ENCODE measurements at places on chromosomes 4 and X.
A peak's percentile ranks its signal among the peaks of the same experiment; 100 is the strongest.

- DNase-seq = no peak
Observed at GRCh38 chr4:4960574-4960973, 58.7 kb downstream of the CYTL1 start.

DNA sequence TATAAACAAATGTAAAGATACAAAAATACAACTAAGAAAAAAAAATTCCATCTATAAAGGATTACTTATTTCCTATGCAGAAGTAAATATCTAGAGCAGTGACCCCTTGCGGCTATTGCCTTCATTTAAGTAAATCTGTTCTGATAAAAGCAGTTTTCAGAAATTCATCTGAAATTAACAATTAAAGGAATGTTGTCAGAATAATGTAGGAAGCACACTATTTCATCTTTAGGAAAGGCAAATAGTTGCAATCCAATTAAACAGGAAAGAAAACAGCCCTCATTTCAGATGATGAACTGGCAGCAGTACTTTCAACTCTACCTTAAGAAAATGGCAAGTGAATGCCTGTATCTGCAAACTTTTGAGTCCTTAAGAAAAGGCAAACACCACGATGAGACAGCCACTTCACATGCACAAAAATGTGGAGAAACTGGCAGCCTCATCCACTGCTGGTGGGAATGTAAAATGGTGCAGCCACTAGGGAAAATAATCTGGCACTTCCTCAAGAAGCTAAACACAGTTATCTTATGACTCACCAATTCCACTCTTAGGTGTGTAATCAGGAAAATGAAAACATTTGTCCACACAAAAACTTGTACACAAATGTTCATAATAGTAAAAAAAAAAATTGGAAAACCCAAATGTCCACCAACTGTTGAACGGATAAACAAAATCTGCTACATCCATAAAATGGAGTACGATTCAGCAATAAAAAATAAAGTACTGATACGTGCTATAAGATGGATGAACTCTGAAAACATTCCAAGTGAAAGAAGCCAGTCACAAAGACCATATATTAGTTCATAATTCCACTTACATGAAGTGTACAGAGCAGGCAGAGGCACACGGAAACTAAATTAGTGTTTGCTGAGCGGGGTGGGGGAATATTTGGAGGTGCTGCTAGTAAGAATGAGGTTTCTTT, 2.0 kb upstream of the THAP9 start:
- peak; percentile 69 for DNase-seq

- no peak for DNase-seq
Observed at GRCh38 chrX:115652221-115652620, 91.2 kb downstream of the PLS3 start.

DNA sequence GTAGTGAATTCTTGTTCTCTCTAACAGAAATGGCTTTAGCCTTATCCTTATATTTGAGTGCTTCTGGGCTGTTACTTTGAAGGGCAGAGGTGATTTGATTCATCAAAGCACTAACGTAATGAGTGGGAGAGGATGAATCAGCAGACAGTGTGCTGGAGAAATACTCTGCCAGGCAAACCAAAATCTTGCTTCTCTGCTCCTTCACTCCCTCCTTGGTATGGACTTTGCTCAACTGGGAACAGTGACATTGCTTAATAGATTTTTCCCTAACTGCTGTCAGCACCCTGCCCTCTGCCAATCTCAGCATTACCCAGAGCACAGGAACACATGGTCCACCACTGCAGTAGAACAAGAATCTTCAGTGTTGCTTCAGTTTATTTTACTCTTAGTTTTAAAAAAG, 56.0 kb downstream of the PDLIM5 start:
- DNase-seq = no peak

GRCh38 chrX:8034058-8034457, 106.8 kb upstream of the PNPLA4 start:
- no peak for DNase-seq

DNA sequence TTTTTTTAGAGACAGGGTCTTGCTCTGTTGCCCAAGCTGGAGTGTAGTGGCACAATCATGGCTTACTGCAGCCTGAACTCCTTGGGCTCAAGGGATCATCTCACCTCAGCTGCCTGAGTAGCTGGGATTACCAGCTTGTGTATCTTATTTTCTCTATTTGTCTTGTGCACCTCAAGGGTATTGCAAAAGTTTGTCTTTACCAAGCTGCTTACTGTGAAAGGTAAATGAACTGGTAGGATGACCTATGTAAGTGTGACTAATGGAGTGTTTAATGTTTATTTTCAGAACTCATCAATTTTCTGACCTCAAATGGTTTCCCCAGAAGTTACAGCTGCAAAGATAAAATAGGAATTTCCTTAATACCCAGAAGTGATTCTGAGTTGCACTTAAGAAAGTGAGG, 5.3 kb upstream of the FGA start:
- DNase-seq = no peak

DNA sequence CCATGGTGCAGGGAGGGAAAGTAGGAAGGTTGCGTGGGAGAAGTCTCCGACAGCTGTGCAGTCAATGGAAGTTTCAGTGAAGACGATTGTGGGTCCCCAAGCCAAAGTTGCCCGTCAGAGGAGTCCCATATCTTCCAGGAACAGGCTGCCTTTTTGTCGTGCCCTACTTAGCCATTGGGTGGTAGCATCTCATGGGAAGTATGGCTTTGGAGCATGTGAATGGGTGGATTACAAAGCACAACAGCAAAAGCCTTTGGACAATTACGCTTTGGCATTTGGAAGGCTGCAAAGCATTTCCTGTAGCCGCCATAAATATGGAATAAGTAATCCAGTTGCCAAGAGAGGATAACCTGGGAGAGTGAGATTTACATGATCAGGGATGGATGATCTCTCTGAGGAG, 300.7 kb upstream of the BOD1L1 start:
- no peak for DNase-seq

DNA sequence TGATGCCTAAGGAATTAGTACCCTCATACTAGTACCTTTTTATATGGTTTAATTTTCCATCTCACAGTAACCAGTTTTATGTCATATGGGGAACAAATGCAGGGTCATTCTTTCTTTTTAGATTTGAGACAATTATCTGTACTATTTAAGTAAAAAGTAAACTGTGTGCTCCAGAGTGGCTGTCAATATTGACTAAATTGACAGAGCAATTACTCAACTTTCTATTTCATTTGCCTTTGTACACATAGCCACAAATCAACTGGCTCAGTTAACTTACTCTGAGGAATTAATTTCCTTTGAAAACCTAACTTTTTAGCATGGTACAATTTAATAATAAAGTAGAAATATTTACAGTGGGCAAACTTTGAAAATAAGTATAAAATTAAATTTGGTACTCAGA, 28.5 kb upstream of the TEX13C start:
- DNase-seq = no peak

DNA sequence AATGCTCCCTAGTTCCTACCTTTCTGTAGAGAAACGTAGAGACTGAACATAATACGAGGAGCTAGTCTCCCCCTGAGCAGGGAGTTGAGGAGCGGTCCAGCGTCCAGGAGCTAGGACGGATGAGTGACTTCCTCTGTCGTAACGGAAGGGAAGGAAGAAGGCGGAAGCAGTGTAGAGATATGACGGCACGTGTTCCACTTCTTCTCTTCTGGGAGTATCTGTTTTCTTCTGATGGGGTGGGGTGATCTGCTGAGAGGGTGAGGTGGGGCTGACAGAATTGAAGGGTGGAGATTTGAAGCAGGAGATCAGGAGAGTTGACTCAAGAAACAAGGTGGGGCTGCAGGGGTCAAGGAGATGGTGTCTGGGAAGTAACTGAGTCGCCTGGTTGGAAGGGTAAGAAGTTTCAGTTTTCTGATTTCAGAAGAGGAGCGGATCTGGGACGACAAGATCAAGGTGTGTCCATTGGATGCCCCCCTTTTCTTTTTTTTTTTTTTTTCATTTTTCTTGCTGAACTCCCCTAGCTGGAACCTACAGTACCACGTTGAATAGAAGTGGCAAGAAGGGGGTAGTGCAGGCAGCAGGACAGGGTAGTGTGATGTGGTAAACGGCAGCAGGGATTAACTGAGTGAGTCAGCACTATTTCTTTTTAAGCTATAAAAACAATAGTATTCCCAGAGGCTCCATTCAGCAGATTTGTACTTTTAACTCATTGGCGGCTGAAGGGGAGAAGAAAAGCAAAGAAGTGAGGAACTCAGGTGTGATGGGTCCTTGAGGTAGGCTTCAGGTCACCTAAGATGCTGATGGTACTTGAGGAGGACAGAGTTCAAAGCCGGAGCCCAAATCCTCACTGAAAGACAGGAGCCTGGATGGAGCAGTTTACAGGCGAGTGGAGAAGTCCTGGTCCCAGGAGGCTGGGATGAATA, 50.8 kb upstream of the SETD7 start:
- peak; percentile 63 for DNase-seq

GRCh38 chr4:97987019-97987648, 156.1 kb downstream of the STPG2 start:
- DNase-seq = peak; percentile 39

Data from hematopoietic multipotent progenitor cell treated with erythropoietin and hydrocortisone succinate and interleukin-3 and kit ligand, for 6 days (in vitro differentiated cells).